ENCODE measurements at places on chromosomes 3 and 15.

- no peak for DNase-seq
These were observed 588.4 kb downstream of the UNC13C start for GRCh38 chr15:54566654-54567053.

DNA sequence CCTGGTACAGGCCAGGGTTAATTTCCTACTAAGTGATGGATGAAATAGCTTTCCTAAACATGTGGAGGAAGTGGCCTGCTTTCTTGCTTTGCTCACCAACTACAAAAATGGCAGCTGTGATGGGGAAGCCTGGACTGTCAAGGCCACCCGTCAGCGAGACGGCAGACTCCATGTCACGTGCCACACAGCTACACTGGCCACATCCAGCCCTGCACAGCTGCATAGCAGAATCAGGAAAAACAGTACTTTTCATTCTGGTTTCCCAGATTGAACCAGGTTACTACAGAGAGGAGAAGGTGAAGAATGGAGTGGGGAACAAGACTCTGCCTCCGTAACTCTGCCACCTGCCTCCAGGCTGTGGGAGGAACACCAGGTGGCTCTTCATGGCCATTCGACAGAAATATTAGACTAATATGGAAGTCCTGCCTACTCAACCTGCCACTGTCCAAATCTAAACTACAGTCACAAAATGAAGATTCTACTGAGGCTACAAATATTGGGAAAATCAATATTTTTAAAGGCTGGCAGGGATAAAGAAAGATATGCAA lies 174.3 kb downstream of the MAGI1 start:
- no peak for DNase-seq

DNA sequence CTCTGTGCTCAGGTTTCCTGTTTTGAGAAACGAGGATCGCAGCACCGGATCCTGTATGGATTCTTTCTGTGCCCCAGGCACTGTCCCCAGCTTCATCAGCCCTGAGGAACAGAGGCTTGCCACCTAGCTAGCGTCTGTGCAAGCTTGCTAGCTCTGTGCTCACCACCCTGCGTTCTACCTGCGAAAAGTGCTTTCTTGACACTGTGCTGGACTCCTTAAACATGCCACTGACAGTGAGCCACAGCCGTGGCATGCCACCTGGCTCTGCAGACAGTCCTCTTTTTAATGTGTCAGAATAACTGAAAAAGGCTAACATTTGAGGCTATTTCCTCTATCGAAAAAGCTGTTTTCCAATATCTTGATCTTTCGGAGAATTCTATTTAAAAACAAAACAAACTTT lies 1.4 kb downstream of the PGPEP1L start:
- no peak for DNase-seq

- DNase-seq = no peak
These were observed 8.9 kb downstream of the CPA3 start for GRCh38 chr3:148873977-148874376.

GRCh38 chr15:69060744-69061143 lies 46.2 kb downstream of the NOX5 start:
- no peak for DNase-seq

DNA sequence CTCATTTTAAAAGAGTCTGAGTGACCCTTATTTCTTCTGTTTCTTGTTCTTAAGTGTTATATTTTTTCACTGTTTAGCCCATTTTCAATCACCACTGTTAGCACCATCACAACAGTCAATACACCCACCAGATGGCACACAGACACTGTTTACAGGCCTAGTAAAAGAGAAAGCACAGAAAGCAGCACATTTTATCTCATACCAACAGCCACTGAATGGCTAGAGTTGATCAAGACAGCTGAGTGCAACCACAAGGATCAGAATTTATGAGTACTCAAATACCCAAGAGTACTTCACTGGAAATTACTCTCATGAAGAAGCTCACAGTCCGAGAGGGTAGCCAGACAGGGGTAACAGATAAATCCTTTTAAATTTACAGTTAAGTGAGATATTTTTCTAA lies 127.0 kb downstream of the TFDP2 start:
- no peak for DNase-seq

DNA sequence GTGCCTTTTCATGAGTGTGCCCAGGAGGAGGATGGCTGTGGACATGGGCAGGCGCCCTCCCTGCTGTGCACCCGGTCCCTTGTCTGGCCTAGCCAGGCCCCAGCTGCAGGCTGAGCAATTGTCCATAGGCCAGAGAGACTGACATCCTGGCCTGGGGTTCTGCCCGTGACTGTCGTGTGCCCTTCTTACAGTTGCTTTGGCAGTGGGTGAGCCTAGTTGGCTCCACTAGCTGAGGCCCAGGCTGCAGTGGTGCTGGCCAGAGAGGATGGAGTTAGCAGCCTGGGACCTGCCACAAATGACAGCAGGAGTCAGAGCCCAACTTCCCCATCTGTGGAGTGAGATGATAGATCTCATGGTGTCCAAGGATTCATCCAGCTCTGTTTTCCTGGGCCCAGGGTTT lies 9.0 kb upstream of the CHRNB4 start:
- no peak for DNase-seq

GRCh38 chr3:138124188-138124587 lies 8.0 kb downstream of the A4GNT start:
- DNase-seq = no peak

- DNase-seq = no peak
These were observed 160.7 kb downstream of the SQOR start for GRCh38 chr15:45795440-45796069.

GRCh38 chr3:169662132-169662842 lies 1.2 kb downstream of the MECOM start:
- DNase-seq = peak; percentile 46

GRCh38 chr3:11168881-11169805 lies 14.8 kb downstream of the HRH1 start:
- no peak for DNase-seq

GRCh38 chr3:64342940-64343688 lies 117.8 kb upstream of the PRICKLE2 start:
- no peak for DNase-seq

- no peak for DNase-seq
These were observed 132.1 kb upstream of the TRIM42 start for GRCh38 chr3:140545756-140546155.

DNA sequence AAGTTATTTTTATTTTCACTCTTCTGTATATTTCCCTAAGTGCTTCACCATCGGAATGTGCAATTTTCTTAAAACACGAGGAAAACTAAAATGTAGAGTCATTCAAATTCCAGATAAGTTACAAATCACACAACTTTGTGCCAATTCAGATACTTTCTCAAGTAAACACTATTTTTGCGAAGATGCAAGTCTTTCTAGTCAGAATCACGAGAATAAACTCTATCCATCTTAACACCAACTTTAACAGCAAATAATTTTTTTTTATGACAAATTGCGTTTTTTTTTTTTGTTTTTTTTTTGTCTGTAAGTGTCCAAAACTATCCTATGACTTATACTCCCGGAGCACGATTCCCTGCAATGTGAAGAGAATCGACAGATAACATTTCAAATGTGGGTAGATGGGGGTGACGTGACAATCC lies 1.3 kb downstream of the STAG1 start:
- no peak for DNase-seq

DNA sequence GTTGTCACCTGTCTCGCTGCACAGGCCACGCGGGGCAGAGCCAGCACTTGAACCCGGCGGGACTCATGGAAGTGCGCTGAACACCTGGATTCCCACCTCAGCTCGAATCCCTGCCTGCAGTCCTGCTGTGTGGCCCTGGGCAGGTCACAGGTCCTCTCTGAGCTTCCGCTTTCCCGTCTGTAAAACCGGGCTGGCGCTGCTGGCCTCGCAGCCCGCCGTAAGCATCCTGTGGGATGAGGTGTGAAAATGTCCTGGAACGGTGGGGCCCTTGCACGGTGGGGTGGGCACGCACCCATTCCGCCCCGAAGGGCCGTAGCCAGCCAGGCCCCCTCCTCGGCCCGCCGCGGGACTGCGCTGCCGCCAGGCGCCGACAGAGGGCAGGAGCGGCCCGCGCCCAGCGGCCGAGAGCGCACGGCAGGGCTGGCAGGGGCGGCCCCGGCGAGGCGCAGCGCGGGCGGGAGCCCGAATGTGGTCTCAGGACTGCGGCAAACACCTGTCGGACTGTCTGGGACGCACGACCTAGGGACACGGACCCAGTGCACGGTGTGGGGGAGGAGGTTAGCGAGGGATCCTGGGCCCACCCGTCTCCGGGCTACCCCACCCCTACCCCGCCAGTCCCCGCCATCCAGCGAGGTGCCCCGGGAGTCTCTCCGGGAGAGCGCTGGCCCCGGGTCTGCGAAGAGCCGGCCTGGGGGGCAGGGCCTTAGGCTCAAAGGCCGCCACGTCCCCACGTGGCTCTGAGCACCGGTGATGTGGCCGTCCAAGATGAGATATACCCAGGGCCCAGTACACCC lies 40.4 kb downstream of the DNAJB8 start:
- peak; percentile 66 for DNase-seq

GRCh38 chr3:41846850-41847249 lies 115.1 kb downstream of the ULK4 start:
- no peak for DNase-seq

- no peak for DNase-seq
These were observed 19.4 kb downstream of the BCL2L10 start for GRCh38 chr15:52093167-52093538.

DNA sequence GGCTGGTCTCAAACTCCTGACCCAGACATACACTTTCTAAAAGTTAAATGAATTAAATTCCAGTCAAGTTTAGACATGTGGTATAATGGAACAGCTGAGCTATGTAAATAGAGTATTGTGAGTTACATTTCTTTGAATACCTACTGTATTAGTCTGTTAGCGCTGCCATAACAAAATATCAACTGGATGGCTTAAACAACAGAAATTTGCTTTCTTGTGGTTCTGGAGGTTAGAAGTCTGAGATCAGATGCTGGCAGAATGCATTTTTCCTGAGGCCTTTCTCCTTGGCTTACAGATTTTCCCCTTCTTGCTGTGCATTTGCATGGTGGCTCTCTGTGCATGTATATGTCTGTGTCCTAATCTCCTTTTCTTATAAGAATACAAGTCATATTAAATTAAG lies 101.5 kb upstream of the TGFBR2 start:
- DNase-seq = no peak

GRCh38 chr3:145058483-145058882 lies 1086.9 kb downstream of the DIPK2A start:
- DNase-seq = no peak

GRCh38 chr3:17035033-17035432 lies 150.3 kb downstream of the PLCL2 start:
- no peak for DNase-seq

DNA sequence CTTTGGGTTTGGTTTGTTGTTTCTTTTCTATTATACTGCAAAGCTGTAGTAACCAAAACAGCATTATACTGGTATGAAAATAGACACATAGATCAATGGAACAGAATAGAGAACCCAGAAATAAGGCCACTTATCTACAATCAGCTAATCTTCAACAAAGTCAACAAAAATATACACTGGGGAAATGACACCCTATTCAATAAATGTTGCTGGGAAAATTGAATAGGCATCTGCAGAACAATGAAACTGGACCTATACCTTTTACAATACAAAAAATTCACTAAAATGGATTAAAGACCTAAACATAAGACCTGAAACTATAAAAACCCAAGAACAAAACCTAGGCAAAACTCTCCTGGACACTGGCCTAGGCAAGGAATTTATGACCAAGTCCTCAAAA lies 52.9 kb downstream of the TLNRD1 start:
- DNase-seq = no peak

DNA sequence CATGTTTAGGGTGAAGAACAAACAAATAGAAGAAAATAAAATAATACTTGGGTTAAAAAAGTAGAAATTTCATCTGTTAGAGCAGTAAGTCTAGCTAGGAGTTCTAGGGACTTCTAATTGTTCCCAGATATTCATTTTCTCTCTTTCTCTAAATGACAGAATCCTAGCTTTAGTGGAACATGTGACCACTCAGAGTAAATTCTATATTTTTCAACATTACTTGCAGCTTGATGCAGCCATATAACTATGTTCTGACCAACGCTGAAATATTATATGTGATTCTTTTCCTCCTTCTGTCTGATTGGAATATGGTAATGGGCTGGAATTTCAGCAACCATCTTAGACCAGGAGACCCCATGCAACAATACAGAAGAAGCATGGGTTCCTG lies 8.1 kb downstream of the PTX3 start:
- no peak for DNase-seq

Measured in activated B cell treated with CpG ODN at 0.5 μM for 24 hours (primary cell).